IMR-90 (cell line): ENCODE measurements at places on chromosomes 3 and 15. TPM values are rescaled to one million over a fixed set of nuclear protein-coding genes. Genes with fewer than 3 reads are reported as not detected.

The CHD2 gene
- total RNA-seq, result 64.7 and 71.4 TPM in 2 replicates

The CSTA gene
- total RNA-seq, result not detected in 2 replicates

The MEX3B gene
- total RNA-seq, result 3.6 and 6.7 TPM in 2 replicates

The SENP8 gene
- total RNA-seq, result 2.9 and 3.1 TPM in 2 replicates

The GPR171 gene
- total RNA-seq, result not detected in 2 replicates

The ALDH1L1 gene
- not detected in 2 replicates for total RNA-seq

The C2CD4A gene
- total RNA-seq, result not detected in 2 replicates
